Ovary (tissue), 10 donors: ENCODE measurements at places on chromosomes 13 and 19. TPM values are rescaled to one million over a fixed set of nuclear protein-coding genes. Genes with fewer than 3 reads are reported as not detected.

GRCh38 chr13:83877651-83878355, 4.5 kb downstream of the SLITRK1 start:
- H3K36me3 ChIP-seq: no peaks in the 10 kb centered on the region
- no peaks in the 10 kb centered on the region for H3K27me3 ChIP-seq

DNA sequence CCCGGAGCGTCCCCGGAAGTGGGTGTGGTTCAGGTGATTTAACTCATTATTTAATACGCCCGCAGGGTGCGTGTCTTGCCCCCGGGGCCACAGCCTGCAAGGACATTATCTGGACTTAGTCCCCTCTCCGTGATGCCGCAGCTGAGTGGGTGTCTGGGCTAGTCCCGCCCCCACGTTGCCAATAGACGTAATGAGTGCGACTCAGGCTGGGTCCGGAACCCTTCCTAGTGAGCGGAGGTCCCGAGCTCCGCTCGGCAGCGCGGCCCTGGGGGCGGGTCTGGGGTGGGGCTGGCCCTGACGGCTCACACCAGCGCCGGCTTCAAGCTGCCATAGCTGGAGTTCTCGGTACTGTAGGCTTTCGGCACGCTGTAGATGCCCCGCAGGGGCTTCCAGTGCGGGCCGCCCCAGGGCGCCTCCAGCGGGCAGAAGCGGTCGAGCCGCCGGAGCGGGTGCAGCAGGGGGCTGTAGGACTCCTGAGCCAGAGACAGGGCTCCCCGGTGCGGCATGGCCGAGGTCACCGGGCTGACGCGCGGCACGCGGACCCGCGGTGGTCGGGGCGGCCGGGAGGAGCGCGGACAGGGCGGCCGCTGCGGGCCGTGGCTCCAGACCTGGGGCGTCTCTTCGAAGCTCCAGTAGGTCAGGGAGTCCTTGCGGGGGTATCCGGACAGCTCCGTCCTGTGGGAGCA, 918 bp upstream of the LHB start:
- peak; percentile 29 for DNase-seq
- H3K4me1 ChIP-seq: peaks cover 7% of the 10 kb centered on the region
- no peaks in the 10 kb centered on the region for H3K36me3 ChIP-seq
- H3K4me3 ChIP-seq: peak overlapping the region; percentile 29

DNA sequence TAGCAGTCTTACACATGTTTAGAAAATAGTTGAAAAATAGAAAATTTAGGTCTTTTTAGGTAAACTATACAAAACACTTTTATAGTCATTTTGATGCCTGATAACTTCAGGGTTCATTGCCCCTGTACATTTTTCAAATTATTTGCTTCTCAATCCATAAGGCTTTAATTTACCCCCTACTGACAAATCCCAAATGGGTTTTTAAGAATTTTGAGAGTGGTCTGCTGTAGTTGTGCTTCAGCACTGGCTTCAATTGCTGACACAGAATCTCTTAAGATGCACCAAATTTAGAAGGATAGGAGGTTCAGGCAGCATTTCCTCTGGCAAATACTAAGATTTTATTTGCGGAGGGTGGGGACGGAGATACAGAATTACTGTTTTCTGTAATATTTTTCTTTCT, 89.4 kb downstream of the PCCA start:
- no peak overlapping the region for H3K4me3 ChIP-seq
- no peaks in the 10 kb centered on the region for H3K36me3 ChIP-seq
- H3K27me3 ChIP-seq: no peaks in the 10 kb centered on the region
- no peak overlapping the region for H3K27ac ChIP-seq
- peaks cover 4% of the 10 kb centered on the region for H3K4me1 ChIP-seq
- no peak for DNase-seq

PBX4 gene
- 4.4 TPM for total RNA-seq

- no peak overlapping the region for H3K4me3 ChIP-seq
- no peaks in the 10 kb centered on the region for H3K36me3 ChIP-seq
- no peak overlapping the region for H3K27ac ChIP-seq
These were observed 10.5 kb downstream of the XRCC1 start for GRCh38 chr19:43564800-43565199.

DNA sequence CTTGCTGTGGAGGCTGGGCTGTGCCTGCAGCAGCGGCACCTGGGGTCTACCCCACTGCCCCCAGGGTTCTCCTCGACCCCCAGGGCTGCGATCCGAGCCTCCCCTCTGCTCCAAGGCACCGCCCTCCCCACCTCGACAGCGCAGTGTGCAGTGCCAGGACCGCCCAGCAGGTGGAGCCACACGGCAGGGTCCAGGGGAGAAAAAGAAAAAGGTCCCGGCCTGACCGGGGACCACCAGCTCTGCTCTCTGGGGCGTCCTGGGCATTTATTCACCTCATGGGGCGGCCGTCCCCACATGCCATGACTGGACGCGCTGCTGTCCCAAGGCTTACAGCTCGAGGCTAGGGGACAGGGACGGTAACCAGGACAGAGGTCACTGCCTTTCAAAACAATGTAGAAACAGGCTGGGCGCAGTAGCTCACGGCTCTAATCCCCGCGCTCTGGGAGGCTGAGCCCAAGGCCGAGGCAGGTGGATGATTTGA, 10.6 kb downstream of the REXO1 start:
- DNase-seq: no peak
- H3K27me3 ChIP-seq: no peaks in the 10 kb centered on the region
- H3K4me1 ChIP-seq: peaks cover 27% of the 10 kb centered on the region
- no peak overlapping the region for H3K4me3 ChIP-seq

KIR3DL2 gene
- total RNA-seq: not detected

DNA sequence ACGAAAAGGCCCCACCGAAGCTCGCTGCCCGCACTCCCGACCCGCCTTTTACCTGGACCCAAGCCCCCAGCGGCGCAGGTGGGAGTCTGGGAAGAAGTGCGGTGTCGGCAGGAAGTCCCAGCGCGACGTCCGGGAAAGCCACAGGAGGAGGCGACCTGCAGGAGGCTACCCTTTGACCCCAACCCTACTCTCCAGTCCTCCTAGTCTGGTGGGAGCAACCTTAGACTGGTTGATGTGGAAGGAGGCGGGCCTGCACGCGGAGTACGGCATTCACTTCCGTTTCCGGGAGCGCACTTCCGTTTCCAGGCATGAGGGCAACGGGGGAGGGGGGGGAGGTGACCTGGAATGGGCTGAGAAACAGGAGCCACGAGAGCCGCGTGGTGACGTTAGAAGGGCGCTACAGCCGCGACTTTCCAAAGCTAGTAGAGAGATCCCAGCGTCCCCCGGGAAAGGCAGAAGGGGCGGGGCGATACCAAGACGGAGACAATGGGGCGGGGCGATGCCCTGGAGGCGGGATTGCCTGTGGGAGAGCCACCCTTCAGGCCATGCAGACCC, 28.5 kb downstream of the ZNF266 start:
- H3K4me3 ChIP-seq: peak overlapping the region; percentile 51
- DNase-seq: peak; percentile 83
- H3K4me1 ChIP-seq: no peaks in the 10 kb centered on the region
- H3K36me3 ChIP-seq: no peaks in the 10 kb centered on the region
- no peaks in the 10 kb centered on the region for H3K27me3 ChIP-seq
- no peak overlapping the region for H3K27ac ChIP-seq

ZNF850 gene
- 8.6 TPM for total RNA-seq

FUT3 gene
- total RNA-seq: not detected

DNA sequence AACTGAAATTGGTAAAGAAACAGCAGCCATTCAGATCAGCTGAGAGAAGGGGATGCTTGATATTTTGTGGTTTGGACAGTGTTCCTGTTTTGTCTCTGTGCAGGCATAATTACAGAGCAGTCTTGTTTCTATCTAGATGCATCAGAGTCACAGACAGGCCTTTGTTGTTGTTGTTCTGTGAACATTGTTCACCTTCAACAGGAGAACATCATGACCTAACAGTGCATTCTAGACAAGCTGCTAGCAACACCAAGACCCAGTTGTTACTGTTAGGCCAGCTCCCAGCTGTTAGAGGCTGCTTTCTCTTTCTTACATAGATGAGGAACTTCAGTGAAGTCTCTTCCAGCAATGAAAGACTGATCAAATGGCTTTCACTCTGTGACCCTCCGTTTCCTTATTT, 8.5 kb upstream of the LSR start:
- no peaks in the 10 kb centered on the region for H3K4me1 ChIP-seq
- H3K27ac ChIP-seq: no peak overlapping the region
- H3K4me3 ChIP-seq: no peak overlapping the region
- no peak for DNase-seq
- no peaks in the 10 kb centered on the region for H3K36me3 ChIP-seq

DNA sequence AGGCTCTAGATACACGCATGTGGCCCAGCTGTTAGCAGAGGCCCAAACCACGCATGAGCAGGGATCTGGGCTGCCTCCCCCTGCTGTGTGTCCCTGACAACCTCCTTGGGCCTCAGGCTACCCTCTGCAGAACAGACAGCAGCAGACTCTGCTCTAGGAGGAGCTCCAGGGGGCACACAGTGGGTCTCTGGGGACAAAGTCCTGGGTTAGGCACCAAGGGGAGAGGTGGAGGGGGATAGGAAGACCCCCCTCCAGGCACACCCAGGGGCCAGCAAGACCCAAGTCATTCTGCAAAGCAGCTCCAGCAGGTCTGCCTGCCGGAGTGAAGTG, 8.0 kb downstream of the TINCR start:
- H3K27ac ChIP-seq: no peak overlapping the region
- H3K4me1 ChIP-seq: no peaks in the 10 kb centered on the region
- H3K4me3 ChIP-seq: no peak overlapping the region
- DNase-seq: no peak

OR10H2 gene
- total RNA-seq: not detected

- H3K27me3 ChIP-seq: no peaks in the 10 kb centered on the region
- no peak overlapping the region for H3K27ac ChIP-seq
- DNase-seq: no peak
These were observed 660 bp upstream of the MVB12A start for GRCh38 chr19:17419154-17419620.

DNA sequence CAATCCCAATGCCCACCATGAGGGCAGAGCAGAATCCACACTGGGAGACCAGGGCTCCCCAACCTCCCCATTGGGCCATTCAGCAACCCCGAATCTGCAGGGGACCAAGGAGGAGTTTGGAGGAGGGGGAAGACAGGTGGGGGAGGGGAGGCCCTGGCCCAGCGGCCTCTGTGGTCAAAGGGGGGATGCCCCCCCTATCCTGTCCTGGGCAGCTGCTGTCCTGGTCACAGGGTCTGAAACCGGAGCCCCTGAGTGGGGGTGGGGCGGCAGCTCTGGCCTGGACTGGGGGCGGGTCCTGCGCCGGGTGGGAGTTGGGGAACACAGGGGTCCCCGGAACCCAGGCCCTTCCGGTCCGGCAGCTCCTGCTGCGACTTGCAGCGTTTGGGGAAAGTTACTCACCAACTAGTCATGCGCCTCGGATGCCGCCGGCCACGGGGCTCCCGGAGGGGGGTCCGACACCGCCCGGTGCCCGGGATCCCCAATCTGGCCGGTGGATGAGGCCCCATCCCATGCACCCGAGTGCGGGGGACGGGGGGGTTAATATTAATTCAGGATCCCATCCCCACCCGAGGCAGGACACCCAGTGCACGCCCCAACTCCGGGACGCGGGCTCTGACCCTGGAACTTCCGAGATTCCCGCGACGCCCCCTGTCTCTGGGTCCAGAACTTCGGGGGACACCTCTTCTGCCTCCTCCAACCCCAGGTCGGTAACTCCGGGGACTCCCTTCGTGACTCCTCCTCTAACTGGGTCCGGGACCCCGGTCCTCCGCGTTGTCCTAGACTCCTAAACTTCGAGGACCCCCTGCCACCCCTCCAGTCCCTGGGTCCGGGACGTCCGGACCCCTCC, 872 bp downstream of the HOMER3 start:
- H3K36me3 ChIP-seq: no peaks in the 10 kb centered on the region
- H3K27ac ChIP-seq: peak overlapping the region; percentile 65
- peak overlapping the region; percentile 80 for H3K4me3 ChIP-seq

GRCh38 chr13:112836940-112837339, 132.1 kb upstream of the MCF2L start:
- DNase-seq: no peak
- no peaks in the 10 kb centered on the region for H3K27me3 ChIP-seq
- H3K4me3 ChIP-seq: no peak overlapping the region
- no peak overlapping the region for H3K27ac ChIP-seq
- no peaks in the 10 kb centered on the region for H3K36me3 ChIP-seq

TMEM145 gene
- 1.7 TPM for total RNA-seq

PSG5 gene
- not detected for total RNA-seq

GRCh38 chr13:95677564-95678266, 776 bp downstream of the DNAJC3 start:
- H3K4me1 ChIP-seq: no peaks in the 10 kb centered on the region
- no peaks in the 10 kb centered on the region for H3K27me3 ChIP-seq
- no peaks in the 10 kb centered on the region for H3K36me3 ChIP-seq
- no peak for DNase-seq

DNA sequence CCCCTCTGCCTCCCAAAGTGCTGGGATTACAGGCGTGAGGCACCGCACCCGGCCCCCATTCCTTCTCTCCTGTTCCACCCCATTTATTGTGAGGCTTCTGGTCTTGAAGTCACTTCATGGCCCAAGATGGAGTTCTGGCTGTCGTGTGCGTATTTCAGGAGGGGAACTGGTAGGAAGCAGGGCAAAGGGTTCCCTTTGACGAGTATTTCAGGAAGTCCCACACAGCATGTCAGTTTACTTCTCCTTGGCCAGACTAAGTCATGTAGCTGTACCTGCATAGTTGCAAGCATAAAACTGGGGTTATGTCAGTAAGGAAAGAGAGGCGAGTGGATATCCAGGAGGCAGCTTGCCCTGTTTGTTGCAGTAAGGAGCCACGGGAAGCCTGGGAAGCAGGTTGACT, 10.1 kb downstream of the WDR62 start:
- H3K4me3 ChIP-seq: no peak overlapping the region
- H3K27me3 ChIP-seq: no peaks in the 10 kb centered on the region
- H3K4me1 ChIP-seq: no peaks in the 10 kb centered on the region
- DNase-seq: no peak
- H3K27ac ChIP-seq: no peak overlapping the region

DNA sequence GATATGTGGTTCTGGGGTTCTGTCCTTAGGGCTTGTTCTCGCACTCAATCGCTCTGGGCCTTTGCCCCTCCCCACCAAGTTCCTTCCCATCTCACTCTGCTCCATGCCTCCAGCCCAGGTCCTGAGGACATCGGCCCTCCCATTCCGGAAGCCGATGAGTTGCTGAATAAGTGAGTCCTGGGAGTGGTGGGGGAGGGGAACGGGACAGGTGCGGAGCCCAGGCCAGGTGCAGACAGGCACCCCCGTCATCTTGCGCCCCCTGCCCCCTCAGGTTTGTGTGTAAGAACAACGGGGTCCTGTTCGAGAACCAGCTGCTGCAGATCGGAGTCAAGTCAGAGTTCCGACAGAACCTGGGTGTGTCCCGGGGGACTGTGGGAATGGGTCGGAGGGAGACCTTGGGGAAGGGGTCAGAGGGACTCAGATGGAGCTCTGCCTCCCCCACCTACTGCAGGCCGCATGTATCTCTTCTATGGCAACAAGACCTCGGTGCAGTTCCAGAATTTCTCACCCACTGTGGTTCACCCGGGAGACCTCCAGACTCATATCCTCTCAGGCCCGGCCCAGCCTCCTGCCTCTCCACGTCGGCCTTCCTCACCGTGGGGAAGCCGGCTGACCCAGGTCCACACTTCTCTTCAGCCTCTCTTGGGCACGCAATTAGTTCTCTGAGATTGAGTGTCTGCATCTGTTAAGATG, 10.1 kb downstream of the FUZ start:
- peaks cover 8% of the 10 kb centered on the region for H3K4me1 ChIP-seq
- no peak for DNase-seq
- peak overlapping the region; percentile 61 for H3K27ac ChIP-seq
- no peak overlapping the region for H3K4me3 ChIP-seq
- no peaks in the 10 kb centered on the region for H3K36me3 ChIP-seq
